Lower lobe of right lung (tissue), 2 donors: ENCODE measurements at places on chromosomes 11 and 22. TPM values are rescaled to one million over a fixed set of nuclear protein-coding genes. Genes with fewer than 3 reads are reported as not detected.

DNA sequence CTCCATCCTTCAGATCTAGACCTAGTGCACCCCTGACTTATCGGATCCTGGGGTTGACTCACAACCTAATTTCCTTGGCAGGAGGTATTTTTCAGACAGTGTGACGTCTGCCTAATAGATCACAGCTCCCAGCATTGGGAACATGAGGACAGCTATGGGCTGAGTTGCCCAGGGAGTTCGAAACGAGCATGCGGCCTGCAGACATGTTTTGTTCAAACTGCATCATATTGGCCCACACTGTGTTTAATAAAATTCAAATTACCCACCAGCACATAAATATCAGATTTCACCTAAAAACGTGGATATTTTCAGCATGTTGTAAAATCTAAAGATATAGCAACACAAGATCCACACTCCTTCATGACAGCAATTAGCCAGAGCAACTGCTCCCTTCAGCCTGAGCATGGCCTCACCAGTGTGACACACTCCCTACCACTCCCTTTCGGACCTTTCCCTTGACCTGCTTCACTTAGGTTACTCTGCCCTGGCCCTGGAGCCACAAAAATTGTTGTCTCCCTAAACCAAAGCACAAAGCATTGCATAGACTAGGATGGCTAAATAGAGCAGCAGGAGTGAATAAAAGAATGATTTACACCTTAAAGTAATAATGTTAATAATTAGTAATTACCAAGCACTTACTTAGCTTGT is 53.6 kb upstream of the USP47 start:
- H3K27ac ChIP-seq: no peak overlapping the region
- no peaks in the 10 kb centered on the region for H3K27me3 ChIP-seq
- H3K4me3 ChIP-seq: no peak overlapping the region
- no peaks in the 10 kb centered on the region for H3K36me3 ChIP-seq

The RDX gene
- 152 TPM for total RNA-seq

DNA sequence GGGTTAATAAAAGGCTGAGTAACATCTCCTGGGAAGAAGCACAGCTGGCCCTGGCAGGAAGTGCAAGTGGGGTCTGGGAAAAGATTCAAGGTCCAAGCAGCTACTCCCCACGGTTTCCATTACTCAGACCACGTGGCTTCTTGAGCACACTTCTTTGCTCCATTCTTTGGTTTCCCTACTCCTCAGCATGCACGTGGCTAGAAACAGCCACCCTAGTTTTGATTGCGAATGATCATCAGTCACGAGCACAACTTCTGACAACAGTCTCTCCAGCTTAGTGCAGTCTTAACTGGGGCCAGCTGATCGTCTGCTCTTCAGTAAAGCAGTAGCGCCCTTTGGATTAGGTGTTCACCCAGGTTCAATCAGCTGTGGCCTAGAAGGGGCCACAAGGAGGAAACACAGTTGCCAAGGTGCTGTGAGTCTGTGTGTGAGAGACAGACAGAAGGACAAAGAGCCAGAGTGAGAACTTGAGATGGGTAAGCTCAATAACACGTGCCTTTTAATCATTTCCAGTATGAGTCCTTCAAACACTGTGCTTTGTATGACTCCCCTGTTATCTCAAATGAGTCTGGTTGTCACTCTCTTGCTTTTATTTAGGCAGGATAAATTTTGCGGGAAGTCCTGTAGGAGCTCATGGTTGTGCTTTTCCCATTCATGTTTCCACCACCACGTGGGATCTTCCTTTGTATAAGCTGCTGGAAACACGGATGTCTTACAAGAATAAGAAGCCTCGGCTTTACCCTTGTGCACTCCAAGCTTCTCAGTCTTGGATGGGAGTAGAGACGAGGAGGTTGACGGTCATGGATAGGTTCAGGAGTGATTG is 901 bp upstream of the PARVA start:
- H3K27ac ChIP-seq: peak overlapping the region; percentile 96
- peak overlapping the region; percentile 64 for H3K4me3 ChIP-seq
- H3K4me1 ChIP-seq: peaks cover 15% of the 10 kb centered on the region
- H3K36me3 ChIP-seq: no peaks in the 10 kb centered on the region

DNA sequence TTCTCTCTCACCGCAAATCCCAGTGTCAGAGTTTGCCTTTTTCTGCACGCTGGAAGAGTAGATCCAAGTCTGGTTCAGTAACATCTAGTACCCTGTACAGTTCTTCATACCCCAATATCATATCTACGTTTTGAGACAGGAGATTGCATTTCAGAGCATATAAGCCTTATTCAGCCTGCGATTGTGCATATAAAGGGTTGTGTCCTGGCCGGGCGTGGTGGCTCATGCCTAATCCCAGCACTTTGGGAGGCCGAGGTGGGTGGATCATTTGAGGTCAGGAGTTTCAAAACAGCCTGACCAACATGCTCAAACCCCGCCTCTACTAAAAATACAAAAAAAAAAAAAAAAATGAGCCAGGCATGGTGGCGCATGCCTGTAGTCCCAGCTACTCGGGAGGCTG is 104.9 kb downstream of the MTNR1B start:
- no peaks in the 10 kb centered on the region for H3K27me3 ChIP-seq
- H3K4me3 ChIP-seq: no peak overlapping the region
- H3K4me1 ChIP-seq: no peaks in the 10 kb centered on the region
- H3K36me3 ChIP-seq: no peaks in the 10 kb centered on the region

DNA sequence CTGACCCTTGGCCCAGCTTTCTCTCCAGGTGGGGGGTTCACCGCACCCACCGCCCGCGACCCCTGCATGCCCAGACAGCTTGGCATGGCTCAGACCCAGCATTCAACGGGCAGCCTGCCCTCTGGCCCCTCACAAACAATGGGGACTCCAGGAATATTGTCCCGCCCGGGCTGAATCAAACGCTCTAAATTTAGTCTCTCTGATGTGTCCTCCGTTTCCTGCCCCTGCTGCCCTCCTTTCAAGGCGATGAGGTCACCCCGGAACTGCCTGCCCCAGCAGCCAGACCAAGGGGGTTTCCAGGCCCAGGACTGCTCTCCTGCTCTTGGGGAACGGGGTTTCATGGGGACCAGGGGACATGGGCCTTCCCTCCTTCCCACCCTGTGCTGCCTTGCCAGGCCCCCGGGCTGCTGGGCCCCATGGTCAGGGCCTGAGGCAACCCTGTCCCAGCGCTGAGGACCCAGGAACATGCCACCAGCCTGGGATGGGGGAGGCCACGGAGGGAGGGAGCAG is 10.1 kb upstream of the PDGFB start:
- peaks cover 11% of the 10 kb centered on the region for H3K27me3 ChIP-seq
- no peak for DNase-seq
- peaks cover 50% of the 10 kb centered on the region for H3K4me1 ChIP-seq
- peak overlapping the region; percentile 73 for H3K27ac ChIP-seq
- H3K4me3 ChIP-seq: no peak overlapping the region

DNA sequence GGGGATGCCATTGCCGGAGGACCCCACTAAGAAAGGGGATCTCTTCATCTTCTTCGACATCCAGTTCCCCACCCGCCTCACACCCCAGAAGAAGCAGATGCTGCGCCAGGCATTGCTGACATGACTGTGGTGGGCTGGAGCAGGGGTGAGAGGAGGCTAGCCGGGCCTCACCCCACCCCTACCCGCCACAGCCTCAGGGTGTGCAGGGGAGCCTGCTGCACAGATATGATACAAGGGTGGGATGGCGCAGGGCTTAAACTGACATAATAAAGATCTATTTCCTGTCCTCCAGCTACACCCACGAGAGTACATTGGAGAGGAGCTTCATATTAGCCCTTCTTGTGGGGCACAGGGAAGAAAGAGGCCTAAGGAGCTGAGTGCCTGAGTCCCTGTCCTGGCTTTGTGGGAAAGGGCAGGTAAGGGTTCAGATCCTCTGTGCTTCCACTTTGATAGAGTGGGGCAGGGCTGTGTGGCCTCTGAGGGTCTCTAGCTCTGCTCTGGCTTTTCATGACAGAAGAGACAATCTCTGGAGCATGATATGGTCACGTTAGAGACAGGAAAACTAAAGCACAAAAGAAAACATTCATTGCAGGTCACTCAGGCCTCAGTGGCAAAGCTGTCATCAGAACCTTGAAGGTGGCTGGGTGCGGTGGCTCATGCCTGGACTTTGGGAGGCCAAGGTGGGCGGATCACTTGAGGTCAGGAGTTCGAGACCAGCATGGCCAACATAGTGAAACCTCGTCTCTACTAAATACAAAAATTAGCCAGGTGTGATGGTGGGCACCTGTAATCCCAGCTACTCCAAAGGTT is 12.4 kb downstream of the UCP2 start:
- H3K27ac ChIP-seq: no peak overlapping the region
- peaks cover 10% of the 10 kb centered on the region for H3K36me3 ChIP-seq
- DNase-seq: peak; percentile 28
- no peak overlapping the region for H3K4me3 ChIP-seq
- H3K27me3 ChIP-seq: no peaks in the 10 kb centered on the region
